ENCODE measurements at places on chromosomes 1 and 21.

DNA sequence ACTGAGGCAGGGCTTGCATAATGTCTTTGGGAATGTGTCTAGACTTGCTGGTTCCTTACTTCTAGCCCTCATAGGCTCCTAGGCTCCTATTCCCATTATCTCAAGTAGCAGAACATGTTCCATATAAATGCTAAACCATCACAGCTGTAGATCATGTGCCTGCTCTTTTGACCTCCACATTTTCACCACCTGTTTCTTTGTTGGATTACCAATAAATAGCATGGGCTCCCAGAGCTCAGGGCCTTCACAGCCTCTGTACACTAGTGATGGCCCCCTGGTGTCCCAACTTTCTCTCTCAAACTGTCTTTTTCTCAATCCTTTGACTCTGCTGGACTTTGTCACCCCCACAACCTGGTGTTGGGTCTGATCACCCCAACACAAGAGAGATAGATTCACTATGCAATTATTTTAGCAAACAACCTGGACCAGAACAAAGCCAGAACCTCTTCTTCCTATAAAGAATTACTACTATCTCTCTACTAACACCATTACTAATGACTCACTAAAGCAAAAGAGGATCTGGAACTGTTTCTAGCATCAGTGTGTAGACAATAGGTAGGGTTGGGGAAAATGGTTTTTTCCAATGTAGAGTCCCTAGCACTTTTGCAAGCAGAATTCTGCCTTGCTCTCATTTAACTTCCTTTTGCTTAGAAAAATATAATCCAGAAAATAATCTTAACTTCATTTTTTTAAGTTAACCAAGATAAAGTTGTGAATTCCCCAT is 51.7 kb downstream of the WLS start:
- DNase-seq, result no peak

- DNase-seq, result peak; percentile 9
Measured at GRCh38 chr21:26546446-26547097, 26.5 kb downstream of the CYYR1 start.

DNA sequence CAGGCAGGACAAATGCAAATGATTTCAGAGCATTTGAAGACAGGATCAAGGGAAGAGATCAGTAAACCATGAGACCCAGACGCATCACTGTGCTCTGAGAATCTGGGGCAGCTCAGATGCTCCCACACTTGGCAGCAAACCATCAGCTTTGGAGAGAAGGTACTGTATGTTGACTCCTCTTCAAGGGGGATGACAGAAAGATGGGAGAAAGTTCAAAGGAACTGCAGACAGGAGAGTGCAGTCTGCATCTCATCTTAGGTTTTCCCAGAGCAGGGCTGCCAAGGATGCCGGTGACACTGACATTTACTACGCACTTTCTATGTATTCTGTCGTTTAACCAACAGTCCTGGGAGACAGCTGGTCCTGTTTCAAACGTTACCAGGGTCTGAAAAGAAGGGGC is 35.8 kb downstream of the OLFML2B start:
- DNase-seq, result no peak

GRCh38 chr1:17307946-17308345 is at the start of gene PADI4:
PADI4 (plus strand) TSS chr1:17308197; CDS start chr1:17308223, 26 bp downstream.
- no peak for DNase-seq

DNA sequence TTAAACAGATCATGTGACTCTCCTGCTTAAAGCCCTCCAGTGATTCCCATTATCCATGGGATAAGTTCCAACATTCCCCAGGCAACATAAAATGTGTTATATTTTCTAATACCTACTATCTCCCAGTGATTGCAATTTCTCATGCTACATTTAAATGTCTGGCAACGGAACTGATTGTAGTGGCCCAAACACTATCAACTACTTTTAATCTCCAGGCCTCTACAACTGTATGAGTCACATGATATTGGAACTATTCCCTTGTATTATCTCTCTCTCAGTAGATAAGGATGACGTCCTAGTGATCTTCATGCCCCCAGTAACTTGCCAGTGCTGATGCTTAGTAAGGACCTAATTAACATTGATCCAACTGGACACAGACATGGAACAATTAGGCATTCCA is 49.9 kb downstream of the ERICH3 start:
- no peak for DNase-seq

DNA sequence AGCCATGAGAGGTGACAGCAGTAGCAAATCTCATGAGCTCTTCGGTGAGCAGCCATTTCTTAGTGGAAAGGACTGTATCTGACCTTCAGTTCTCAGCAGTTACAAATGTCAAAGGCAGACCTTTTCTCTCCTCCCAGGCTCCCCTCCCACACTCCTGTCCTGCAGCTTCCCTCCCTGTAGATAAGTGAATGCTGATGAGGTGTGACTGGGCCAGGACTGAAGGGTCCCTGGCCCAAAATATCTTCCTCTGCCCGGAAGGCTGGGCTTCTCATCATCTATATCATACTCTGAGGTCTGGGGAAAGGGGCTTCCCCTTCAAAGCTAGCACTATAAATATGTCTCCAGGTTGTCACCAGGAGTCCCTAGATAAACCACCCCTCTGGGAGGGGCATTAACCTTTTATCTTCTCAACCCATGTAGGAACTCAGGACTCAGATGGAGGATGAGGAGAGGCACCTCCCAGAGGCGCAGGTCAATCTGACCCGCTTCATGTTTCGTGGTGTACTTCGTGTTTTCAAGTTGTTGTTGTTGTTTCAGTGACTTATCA is 3.6 kb upstream of the ADAMTSL4 start:
- DNase-seq, result no peak

- no peak for DNase-seq
Measured at GRCh38 chr1:23953020-23953419, 6.6 kb upstream of the PNRC2 start.

GRCh38 chr21:31090376-31090775 is 52.1 kb upstream of the KRTAP19-8 start:
- no peak for DNase-seq

DNA sequence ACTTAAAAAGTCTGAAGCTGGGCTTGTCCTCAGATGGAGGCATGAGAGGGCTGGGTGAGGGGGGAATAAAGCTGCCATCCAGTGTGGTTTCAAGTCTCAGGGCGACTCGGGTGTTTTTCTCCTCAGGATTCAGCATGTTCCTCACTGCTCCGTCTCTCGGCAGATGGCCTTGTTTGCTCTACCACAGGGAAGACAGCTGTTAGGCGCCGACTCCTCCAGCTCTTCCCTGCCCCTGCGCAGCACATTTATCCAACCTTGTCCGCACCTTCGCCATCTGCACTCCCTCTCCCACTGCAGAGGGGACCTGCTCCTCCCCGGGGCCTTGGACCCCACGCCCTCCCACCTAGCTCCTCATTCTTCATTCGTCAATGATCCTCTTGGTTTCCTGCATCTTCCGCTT is 16.6 kb upstream of the S100A11 start:
- no peak for DNase-seq
